ENCODE measurements at places on chromosomes 5 and 9. TPM values are rescaled to one million over a fixed set of nuclear protein-coding genes. Genes with fewer than 3 reads are reported as not detected.

SCGB3A2 gene
- not detected for total RNA-seq

DNA sequence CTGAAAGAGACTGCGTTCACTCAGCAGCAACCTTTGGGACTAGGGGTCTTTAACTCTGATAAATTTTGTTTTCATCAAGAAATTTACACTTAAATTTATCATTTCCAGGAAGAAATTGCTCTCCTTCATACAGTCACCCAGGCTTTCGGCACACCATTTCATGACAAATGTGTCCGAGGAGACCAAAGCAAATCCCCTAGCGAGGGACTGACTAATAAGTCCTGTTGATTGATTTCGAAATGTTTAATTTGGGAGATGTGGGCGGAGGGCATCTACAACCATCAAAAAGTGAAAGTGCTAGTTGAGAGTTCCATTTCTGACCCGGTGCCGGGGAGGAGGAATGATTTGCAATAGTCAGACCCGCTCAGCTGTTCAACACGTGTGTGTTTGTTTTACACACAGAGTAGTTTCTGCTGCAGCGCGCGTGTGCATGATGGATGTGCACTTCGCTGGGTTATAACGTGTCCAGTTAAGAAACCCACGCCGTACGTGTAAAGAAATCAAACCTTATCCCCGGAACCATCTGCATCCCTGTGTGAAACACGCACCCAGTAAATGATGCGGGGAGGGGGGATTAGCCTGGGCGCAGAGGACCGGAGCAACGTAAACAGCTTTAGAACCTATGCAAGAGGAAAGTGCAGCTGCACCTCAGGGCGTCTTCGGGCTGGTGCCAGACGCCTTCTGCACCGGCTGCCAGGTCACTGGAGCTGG lies 845 bp upstream of the NR4A3 start:
- DNase-seq = peak; percentile 75

- peak; percentile 20 for DNase-seq
Observed at GRCh38 chr9:116278326-116278725, 124.7 kb downstream of the PAPPA start.

DNA sequence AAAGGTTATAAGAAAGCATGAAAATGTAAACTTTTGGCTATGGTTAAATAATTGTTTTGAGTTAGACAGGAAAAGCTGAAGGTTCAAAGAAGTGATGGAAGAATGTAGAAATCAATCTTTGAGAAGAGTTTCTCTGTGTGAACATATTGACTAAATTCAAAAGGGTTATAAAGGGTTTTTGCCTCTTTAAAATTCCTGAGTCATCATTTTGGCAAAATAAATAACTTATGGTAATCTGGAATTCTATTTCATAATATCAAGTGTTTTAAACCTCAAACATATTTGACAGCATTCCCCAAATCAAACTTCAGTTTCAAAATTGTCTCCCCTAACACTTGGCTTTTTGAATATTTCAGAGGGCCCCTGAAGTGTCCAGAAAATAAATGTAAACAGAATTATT lies 60.6 kb upstream of the SPINK5 start:
- no peak for DNase-seq

ITGA2 gene
- 24.8 TPM for total RNA-seq

SPACA9 gene
- total RNA-seq = 1.3 TPM

DNA sequence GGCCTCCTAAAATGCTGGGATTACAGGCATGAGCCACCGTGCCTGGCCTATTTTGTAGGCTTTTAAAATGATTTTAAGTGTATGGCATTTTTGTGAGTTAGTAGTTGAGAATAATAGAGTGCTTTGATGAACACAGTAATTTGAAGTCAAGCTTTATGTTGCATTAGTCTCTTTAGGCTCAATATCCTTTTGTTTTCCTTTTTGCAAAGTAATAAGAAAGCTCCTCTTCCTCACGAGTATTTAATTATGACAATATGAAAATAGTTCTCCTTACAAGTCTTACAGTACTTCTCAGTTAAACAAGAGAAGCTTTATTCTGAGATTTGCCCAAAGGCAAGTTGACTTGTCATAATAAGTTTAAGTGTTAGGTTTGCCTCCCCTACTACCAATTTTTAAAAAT lies 69.0 kb downstream of the TJP2 start:
- DNase-seq = no peak

- no peak for DNase-seq
Observed at GRCh38 chr9:7443541-7443940, 356.0 kb downstream of the DMAC1 start.

DNA sequence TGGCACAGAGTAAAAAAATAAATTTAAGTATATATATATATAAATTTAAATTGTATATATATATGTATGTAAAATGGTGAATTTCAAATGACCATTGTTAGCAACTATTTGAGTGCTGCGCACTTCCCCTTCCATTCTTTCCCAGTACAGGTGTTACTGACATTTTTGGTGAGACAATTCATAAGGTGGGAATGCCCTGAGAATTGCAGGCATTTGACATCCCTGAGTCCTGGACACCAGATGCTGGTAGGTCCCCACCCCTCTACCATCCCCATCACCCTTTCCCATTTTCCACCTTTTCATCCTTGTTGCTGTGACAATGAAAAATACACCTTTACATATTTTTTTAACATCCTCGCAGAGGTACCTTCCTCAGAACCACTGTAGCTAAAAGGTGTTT lies 91.6 kb downstream of the SLC1A3 start:
- DNase-seq = no peak

SEC24A gene
- 10.9 TPM for total RNA-seq

DNA sequence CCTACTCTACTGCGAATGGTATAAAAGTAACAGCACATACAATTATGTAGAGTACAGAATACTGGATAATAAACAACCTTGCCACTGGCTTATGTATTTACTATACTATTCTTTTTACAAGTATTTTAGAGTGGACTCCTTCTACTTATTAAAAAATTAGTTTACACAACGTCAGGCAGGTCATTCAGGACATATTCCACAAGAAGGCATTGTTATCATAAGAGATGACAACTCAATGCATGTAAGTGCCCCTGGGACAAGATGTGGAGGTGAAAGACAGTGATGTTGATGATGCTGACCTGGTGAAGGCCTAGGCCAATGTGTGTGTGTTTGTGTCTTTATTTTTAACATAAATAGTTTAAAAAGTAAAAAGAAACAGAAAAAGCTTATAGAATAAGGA lies 421.7 kb downstream of the CDH12 start:
- DNase-seq = no peak

DNA sequence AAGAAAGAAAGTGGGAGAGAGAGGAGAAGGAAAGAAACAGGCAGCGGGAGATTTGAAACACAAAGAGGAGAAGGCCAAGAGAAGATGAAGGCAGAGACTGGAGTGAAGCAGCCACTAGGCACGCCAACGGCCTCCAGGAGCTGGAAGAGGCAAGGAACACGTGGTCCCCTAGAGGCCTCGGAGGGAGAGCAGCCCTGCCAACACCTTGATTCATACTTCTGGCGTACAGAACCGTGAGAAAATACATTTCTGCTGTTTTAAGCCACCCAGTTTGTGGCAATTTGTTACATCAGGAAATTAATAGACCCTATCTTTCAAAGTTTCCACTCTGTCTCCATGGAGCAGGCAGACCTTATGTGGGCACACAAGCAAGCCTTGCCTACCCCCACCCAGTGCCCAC lies 133.4 kb downstream of the ACTL7B start:
- DNase-seq = no peak

DNA sequence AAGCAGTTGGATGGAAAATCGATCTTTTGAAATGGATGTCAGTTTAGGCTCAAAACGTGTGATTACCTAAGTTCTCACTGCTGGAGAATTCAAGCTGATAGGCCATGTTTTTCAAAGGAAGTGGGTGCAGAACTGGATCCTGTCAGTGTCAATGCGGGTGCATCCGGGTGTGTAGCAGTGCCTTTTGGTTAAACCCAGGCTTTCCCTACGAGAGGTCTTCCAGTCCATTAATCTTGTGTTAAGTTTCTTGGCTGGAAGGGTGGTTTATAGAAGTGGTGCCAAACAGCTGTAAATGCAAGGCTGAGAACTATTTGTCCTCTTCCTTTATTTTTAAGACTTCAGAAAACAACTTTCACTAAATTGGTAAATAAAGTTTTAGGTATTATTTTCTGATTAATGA lies 71.9 kb downstream of the DAPK1 start:
- peak; percentile 84 for DNase-seq

All from lung microvascular endothelial cell (primary cell).